ENCODE measurements at places on chromosomes 5 and 9. TPM values are rescaled to one million over a fixed set of nuclear protein-coding genes. Genes with fewer than 3 reads are reported as not detected.
A peak's percentile ranks its signal among the peaks of the same experiment; 100 is the strongest.

GRCh38 chr9:123131258-123131657, 97.8 kb downstream of the GPR21 start:
- H3K4me1 ChIP-seq, result peaks cover 12% of the 10 kb centered on the region
- H3K4me3 ChIP-seq, result no peak overlapping the region
- H3K36me3 ChIP-seq, result peaks cover 9% of the 10 kb centered on the region
- H3K27ac ChIP-seq, result no peak overlapping the region
- DNase-seq, result no peak

GRCh38 chr5:115815006-115815692, 1.3 kb downstream of the CDO1 start:
- DNase-seq, result no peak
- H3K4me3 ChIP-seq, result peak overlapping the region; percentile 50
- H3K36me3 ChIP-seq, result no peaks in the 10 kb centered on the region
- H3K27me3 ChIP-seq, result peaks cover 79% of the 10 kb centered on the region
- peaks cover 18% of the 10 kb centered on the region for H3K4me1 ChIP-seq

GRCh38 chr5:44844744-44845143, 36.0 kb downstream of the MRPS30 start:
- H3K27me3 ChIP-seq, result no peaks in the 10 kb centered on the region
- no peak for DNase-seq

DNA sequence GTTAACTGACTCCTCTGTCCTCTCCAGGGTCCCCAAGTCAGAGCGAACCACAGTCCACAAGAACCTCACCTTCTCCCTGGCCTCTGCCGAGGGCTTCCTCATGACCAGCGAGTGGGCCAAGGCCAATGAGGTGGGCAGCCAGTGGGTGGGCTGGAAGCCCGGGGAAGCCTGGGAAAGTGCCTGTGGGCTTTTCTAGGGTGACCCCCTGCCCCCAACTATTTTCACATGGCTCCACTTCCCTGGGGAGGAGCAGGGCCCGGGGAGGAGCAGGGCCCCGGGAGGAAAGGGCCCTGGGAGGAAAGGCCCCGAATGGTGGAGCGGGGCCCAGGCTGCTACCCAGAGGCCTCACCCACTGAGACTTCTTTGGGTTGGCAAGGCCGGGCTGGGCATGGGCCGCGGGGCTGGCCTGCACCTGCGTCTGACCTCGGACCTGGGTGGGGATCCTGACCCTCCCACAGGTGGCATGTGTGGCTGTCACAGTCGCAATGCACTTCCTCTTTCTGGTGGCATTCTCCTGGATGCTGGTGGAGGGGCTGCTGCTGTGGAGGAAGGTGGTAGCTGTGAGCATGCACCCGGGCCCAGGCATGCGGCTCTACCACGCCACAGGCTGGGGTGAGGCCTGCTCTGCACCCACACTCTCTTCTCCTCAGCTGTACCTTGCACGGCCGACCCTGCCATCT, 17.9 kb downstream of the ADGRD2 start:
- no peak overlapping the region for H3K4me3 ChIP-seq
- H3K27ac ChIP-seq, result no peak overlapping the region
- no peak for DNase-seq
- H3K4me1 ChIP-seq, result peaks cover 6% of the 10 kb centered on the region
- H3K36me3 ChIP-seq, result no peaks in the 10 kb centered on the region

DNA sequence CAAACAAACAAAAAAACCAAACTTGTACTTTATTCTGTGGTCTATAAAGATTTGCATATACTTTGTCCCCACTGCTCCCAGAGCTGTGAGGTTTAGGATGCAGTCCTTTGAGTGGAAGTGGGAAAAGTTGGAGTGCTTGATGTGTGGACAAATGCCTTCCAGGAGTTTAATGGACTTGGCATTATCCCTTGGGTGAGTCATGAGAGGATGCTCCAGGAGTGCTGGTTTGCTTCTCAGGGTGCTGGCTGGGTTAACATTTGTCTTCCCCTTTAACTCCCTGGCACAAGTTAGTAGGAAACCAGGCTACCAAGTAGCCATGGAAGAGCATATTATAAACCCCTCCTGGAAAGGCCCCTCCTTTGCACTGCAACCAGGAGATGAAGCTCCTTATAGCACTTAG, 417.4 kb upstream of the RIOK2 start:
- no peaks in the 10 kb centered on the region for H3K4me1 ChIP-seq
- no peak for DNase-seq
- peaks cover 31% of the 10 kb centered on the region for H3K36me3 ChIP-seq
- no peaks in the 10 kb centered on the region for H3K27me3 ChIP-seq
- no peak overlapping the region for H3K4me3 ChIP-seq

The SLC34A1 gene
- not detected for polyA plus RNA-seq
